Cortex of kidney (tissue), 1 donor: ENCODE measurements at places on chromosomes 6 and 20.

DNA sequence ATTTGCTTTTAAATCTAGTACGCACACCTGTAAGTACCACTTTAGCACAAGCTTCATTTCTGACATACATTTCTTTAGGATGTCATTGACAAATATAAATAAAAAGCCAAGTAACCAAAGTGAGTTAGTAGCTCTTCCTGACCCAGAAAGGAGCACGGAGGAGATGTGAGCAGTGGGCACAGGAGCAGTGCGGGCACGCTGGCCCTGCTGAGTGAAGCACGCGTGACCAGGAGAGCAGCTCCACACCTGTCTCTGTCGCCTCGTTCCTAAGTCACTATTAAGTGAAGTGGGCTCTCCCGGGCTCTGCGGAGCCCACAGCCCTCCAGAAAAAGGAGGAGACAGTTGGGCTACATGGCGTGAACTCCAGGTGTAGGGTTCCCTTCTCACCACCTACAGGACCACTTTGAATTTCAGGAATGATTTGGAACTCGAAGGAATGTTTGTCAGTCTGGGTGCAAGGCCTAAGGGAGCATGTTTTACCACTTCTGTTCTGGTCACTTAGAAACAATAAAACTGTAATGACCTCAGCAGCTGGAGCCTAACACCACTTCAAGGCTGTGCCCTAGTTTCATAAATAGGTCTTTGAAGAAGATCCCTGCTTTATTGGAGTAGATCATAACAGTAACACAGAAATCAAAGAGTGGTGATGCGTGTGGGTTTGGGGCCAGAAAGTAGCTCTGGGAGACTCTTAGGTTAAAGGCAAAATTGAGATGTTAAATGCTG, 95.9 kb downstream of the FAM120B start:
- no peak for DNase-seq

- no peak for DNase-seq
These were observed 51.3 kb downstream of the DAAM2 start for GRCh38 chr6:39843305-39844020.

DNA sequence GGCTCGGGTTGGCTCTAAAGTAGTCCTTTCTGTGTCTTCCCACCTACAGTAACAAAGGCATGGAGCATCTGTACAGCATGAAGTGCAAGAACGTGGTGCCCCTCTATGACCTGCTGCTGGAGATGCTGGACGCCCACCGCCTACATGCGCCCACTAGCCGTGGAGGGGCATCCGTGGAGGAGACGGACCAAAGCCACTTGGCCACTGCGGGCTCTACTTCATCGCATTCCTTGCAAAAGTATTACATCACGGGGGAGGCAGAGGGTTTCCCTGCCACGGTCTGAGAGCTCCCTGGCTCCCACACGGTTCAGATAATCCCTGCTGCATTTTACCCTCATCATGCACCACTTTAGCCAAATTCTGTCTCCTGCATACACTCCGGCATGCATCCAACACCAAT, 291.2 kb downstream of the ESR1 start:
- DNase-seq, result no peak

- DNase-seq, result no peak
These were observed 177.9 kb downstream of the RNGTT start for GRCh38 chr6:88785478-88785877.

DNA sequence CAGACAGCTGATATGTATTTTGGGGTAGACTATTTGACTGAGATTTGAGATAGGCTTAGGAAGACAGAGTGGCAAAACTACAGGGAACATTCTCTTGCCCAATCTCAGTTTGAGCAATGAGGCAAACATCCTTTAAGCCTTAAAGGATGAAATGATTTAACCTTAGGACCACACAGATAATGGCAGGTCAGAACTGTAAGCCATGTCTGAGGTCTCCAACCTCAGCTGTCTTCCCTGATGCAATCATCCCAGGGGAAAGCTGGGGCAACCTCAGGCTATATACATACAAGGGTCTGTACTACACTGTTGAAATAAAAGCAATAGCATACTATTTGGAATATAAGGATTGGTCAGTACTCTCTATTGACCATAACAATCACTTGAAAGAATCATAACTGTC, 83.8 kb upstream of the NUP153 start:
- no peak for DNase-seq

DNA sequence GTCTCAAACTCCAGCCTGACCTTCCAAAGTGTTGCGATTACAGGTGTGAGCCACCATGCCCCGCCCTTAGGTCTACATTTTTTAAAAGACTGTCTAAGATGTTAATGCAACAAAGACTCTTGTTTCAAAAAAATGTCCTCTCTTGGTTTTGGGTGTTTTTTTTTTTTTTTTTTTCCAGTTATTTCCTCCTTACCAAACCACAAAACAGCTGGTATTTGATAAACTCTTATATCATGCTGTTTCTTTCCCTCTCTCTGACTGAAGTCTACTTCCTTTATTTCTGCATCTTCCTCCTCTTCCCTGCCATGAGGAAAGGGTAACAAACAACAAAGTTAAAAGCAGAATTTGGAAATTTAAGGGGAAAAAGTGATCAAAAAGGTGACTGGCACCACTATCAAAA, 21.2 kb downstream of the STK38 start:
- no peak for DNase-seq

DNA sequence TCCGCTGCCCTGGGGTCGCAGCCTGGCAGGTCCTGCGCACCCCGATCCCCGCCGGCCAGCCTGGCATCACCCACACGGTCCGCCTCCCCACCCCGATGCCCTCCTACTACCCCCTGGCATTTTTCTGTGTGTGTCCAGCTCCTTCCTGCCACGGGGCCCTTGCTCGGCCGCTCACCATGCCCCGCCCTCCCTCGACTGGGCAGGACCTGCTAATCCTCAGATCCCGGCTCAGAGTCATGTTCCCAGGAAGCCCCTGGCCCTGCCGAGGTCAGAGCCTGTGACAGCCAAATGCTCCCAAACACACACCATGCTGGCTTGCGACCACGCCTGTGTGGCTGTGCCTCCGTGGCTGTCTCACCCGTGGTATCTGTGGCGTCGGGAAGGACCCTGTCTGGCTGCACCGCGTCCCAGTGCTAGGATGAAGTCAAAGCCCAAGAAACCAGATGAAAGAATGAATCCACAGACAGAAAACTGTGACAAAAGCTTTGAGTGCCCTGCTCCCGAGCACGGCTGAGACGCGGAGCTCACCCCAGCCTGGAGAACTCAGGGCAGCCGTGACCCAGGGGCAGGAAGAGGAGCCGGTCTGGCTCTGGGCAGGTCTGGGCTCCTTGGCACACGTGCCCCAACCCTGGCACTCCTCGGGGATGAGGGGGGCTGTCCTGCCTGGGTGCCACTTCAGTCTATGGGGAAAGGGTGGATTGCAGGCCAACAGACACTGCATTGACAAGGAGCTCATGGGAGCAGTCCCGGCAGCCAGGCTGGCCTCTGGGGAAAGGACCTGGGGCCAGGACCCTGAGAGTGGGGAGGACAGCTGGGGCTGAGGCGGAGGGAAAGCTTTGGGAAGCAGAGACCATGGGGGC, 20.8 kb upstream of the SLCO4A1 start:
- DNase-seq, result no peak

- DNase-seq, result no peak
These were observed 263.9 kb downstream of the FARS2 start for GRCh38 chr6:5525209-5525608.

- no peak for DNase-seq
These were observed 32.9 kb upstream of the ERVFRD-1 start for GRCh38 chr6:11144393-11144851.

DNA sequence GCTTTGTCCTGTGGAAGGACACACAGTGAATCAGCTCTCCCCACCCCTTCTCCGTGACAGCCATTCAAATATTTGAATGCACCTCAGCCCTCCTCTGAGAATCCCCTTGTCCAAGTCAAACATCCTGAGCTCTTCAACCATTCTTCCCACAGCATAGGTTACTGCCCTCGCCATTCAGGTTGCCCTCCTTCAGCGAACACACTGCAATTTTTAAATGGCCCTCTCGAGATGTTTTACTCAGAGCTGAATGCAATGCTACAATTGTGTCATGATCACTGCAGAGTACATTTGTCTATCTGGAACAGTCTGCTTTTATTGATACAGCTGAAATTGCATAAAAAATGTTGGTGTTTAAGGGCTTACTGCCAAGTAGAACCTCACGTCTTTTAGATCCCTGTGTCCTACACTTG, 48.9 kb downstream of the SLC2A12 start:
- DNase-seq, result no peak

DNA sequence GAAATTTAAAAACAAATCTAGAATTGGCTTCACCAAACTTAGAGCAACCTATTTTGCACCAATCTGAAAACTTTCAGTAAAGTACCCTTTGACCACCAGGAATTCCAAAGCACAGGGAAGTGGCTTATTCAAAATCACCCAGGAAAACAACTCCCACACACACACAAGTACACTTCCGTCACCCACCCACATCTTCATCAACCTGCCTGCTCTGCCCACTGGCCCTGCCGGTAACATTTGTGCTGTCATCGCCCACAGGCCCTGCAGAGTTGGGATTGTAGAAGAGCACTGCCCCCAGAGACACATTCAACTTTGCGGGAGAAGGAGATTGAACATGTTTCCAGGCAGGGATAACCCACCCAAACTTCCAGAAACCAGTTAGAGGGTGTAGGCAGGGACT, 19.3 kb upstream of the SCML4 start:
- no peak for DNase-seq

- DNase-seq, result no peak
These were observed 473.4 kb downstream of the PREX1 start for GRCh38 chr20:48354320-48354876.

GRCh38 chr6:110214338-110214737, 34.1 kb downstream of the CDC40 start:
- DNase-seq, result no peak

- DNase-seq, result no peak
These were observed 58.9 kb upstream of the KLHL31 start for GRCh38 chr6:53724501-53724900.

- DNase-seq, result no peak
These were observed 215.1 kb downstream of the SOX4 start for GRCh38 chr6:21808551-21809242.

DNA sequence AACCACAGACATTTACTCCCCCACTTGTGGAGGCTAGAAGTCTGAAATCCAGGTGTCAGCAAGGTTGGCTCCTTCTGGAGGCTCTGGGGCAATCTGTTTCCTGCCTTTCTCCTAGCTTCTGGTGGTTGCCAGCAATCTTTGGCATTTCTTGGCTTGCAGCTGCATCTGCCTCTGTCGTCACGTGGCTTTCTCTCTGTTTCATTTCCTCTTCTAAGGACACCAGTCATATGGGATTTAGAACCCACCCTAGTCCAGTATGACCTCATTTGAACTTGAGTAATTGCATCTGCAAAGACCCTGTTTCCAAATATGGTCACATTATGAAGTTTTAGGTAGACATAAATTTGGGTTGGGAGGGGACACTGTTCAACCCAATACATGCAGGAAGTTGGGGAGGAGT, 56.2 kb upstream of the EPB41L1 start:
- no peak for DNase-seq

DNA sequence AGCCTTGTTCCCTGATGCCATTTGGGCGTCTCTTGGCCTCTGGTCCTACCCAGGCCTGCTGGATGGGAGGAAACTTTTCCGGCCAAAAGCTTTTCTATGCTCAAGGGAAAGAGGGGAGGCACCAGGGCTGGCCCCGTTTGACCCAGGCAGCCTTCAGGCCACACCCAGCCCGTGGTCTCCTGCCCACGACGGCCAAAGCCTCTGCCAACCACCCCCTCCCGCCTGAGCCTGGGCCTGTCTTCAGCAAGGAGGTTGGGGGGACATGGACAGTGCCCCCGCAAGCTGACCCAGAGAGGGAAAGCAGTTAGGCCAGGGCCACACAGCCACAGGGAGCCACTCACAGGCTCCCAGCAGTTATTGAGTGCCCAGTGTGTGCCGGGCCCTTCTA, 49.5 kb downstream of the SRC start:
- DNase-seq, result no peak

- DNase-seq, result no peak
These were observed 115.1 kb upstream of the FRMD1 start for GRCh38 chr6:168193816-168194721.

DNA sequence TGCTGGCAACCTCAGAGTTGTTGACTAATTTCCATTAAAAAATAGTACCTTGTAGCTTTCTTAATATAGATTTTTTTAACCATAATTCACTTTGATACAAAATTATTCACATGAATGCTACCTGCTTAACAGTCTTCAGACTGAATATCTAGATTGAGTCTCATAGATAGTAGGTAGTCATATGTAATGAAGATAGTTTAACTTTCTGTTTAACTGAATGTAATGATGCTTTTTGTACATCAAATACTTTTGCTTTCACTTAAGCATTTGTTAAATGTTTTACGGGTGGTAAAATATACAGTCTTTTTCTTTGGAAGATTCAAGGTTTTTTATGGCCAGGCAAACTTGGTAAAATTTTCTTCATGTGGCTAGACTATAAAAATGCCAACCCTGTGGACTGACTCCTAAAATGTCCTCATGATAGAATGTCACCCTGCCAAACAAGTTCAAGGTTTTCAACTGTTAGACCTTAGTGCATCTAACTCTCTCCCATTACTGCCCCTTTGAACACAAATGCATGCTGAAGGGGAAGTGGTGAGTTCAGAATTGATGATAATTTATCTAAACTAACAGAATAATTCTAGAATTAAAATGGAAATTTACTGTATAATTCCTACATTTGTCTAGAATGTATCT, 16.4 kb downstream of the TBPL1 start:
- DNase-seq, result no peak

- DNase-seq, result no peak
These were observed 539.3 kb upstream of the ID4 start for GRCh38 chr6:19297880-19298279.

- no peak for DNase-seq
These were observed 109.0 kb downstream of the HIVEP2 start for GRCh38 chr6:142835787-142836535.

- DNase-seq, result no peak
These were observed 187.6 kb downstream of the EPM2A start for GRCh38 chr6:145547594-145548335.

GRCh38 chr6:88614316-88614877, 349.0 kb downstream of the RNGTT start:
- DNase-seq, result no peak

- DNase-seq, result no peak
These were observed 148.7 kb downstream of the PRL start for GRCh38 chr6:22147921-22148776.

- DNase-seq, result no peak
These were observed 27.5 kb downstream of the RSPH3 start for GRCh38 chr6:158972241-158973233.
